ENCODE measurements at places on chromosomes 12 and 14.

DNA sequence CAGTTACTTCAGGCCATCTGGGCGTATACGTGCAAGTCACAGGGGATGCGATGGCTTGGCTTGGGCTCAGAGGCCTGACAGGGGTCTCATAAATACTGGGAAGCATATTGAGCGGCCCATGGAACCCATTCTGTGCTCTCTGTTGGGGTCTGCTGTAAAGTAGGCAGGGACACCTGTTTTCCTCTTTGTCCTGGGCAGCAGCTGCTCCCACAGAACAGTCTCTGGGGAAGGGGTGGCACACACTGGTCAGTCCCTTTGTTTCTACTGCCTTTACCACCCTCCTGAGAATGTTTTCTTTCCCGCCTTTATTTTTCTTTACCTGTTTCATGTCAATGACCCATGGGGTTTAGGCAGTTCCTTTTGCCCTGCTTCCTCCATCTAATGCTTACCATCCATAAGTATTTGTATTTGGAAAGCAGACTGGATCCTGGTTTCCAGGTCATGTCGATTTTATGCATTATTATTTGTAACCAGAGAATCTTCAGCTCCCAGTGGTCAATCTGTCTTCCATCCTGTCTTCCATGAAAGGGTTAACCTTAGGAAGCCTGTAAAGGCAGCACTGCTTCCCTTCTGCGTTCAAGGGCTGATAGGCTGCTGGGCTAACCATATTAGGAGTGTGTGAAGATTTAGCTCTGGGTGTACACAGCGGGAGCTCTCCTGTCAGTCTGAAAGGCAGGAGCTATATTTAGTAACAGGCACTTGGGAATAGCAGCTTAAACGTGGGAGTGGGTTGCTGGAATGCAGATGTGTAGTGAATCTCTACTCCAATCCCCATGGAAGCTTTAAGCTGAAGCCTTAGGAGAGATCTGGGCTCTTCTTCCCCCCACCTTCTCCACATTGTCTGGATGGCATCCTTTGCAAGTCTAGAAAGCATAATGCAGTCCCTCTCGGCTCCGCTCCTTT is 124.0 kb downstream of the DYRK2 start:
- DNase-seq: no peak

DNA sequence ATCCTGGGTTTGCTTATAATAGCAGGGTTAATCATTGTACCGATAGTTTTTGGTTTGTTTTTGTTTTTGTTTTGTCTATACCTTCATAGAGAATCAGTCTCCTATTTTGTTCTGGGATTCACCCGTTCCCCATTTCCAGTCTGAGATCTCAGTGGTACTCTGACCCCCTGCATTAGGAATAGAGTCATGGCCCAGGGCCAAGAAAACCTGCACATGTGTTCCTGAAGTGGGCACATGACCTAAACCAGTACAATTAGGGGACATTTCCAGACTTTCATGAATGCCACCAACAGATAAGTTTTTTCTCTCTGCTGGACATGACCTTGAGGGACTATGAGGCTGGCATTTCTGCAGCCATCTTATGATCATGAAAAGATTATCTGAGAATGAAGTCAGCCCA is 52.5 kb downstream of the MRPL42 start:
- no peak for DNase-seq

DNA sequence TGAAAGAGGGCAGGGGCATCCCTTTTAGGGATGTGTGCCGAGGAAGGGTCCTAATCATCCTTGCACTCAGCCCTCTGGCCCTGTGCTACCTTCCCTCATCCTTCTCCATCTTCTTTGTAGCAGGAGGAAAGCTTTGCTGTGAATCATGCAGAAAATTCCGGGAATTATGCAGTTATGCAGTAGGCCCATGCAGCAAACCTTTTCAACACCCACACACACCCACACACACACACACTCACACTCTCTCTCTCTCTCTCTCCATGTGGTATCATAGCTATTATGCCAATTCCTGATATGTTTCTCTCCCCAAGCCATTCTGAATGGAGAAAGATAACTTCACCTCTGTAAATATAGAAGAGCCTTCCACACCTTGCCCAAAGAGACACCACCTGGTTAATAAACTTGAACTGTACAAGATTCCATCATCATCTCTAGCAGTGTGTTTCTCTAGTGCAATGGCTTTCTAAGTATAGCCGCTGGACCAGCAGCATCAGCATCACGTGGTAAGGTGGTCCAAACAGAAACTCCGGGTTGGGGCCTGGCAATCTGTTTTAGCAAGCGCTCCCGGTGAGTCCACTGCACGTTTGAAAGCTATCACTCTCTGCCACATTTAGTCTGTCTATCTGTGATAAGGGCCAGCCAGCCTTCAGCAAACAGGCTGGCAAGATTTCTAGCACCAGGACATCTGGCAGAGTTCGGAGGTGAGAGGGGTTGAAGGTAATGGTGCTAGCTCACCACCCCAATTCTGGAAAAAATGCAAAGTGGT is 57.6 kb downstream of the MDM2 start:
- no peak for DNase-seq

GRCh38 chr14:105150368-105151083 is 18.1 kb downstream of the JAG2 start:
- no peak for DNase-seq

GRCh38 chr14:22163051-22163450 is 426.0 kb downstream of the DAD1 start:
- no peak for DNase-seq

GRCh38 chr12:26808766-26809476 is 24.1 kb downstream of the ITPR2 start:
- no peak for DNase-seq

- no peak for DNase-seq
Measured at GRCh38 chr14:102574281-102575159, 17.9 kb upstream of the RCOR1 start.

DNA sequence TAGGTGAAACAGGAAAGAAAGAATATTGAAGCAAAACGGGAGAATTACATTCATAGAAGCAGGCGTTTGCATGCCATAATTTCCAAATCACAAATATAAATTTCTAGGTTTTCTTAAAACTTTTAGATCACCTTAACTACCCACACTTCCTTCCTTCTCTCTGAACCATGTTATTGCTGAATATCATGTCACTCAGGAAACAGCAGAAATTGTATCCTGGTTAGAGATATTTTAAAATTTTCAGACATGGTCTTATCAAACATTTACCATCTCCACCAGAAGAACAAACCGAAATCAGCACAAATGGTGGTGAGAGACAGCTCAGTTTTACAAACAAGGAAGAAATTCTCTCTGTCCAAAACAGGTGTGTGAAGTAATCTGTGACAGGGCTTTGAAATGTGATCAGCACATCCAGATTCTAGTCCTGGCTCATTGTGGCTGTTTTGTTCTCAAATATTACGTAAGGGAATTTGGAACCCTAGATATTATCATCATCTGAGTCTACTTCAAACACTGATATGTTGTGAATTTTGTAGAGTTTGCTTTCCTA is 16.3 kb downstream of the TESPA1 start:
- DNase-seq: no peak

DNA sequence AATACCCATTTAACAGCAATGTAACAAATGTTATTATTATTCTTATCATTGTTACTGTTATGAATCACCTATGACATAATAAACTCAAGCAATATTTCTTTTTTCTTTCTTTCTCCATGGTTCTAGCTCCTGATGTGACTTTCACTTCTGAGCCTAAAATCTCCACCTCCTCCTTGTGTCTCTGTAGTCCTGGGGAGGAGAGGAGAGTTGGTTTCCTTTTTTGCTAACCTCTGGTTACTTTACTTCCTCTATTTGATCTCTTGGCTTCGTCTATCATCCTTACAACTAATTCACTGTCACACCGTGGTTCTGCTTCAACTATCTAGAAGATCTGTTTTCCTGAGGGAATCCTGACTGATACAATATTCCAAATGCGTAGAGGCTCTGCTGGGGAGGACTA is 456.6 kb downstream of the VRK1 start:
- DNase-seq: no peak

DNA sequence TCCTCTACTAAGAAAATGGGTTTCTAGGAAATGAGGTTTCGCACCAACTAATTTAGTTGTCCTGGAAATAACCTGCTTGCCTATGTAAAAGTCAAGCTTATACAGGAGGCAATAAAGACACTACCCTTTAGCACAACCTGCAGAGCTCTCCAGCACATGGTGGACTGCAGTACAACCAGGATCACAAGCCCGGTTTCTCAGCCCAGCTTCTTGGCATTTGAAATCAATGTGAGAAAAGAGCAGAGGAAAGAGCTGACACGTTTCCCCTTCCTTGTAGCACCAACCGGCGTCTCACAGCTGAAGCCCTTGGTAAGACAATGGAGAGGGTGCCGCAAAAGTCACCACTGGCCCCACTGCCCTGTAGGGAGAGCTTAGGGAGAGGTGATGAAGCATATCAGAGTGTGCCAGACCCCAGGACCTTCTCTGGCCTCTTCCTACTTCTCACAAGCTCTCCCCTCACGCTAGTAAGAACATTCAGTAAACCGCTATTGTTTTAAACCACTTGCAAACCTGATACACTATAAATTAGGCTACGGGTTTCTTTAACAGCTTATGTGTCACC is 8.6 kb downstream of the SPTLC2 start:
- no peak for DNase-seq

DNA sequence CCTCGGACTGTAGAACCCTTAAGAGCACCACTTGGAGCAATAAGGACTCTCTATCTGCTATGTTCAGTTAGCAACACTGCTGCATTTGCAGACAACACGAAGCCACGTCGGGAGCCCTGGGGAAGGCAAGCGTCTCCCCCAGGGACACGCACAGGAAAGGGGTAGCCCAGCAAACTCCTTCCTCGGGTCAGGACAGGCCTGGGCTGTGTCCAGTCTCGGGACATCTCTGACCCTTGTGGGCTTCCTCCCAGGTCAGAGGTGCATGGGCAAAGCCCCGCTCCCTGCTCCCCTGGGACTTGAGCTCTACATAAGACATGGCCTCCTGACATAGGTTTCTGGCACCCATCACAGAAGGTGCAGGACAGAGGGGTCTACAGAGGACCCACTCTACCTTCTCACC is 119.5 kb downstream of the PIWIL1 start:
- no peak for DNase-seq

DNA sequence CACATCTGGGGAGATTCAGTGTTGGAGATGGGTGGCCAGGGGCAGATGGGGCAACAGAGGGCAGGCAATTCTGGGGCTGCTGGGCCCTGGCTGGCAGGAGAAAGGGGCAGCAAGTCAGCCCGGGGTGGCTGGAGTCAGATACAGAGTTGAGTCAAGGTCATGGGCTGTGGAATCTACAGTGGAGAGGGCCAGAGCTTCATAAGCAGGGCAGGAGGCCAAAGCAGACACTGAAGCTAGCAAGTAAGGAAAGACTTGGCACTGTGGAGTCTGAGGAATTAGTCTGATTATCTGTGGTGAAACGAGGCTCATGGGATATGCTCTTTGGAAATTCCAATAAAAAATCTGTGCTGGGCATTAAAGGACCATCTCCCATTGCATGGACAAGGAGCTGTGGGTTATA is 95.5 kb downstream of the TMX1 start:
- no peak for DNase-seq
